ENCODE measurements at places on chromosomes 16 and 17. TPM values are rescaled to one million over a fixed set of nuclear protein-coding genes. Genes with fewer than 3 reads are reported as not detected.

GRCh38 chr16:67967183-67967957, 1.1 kb downstream of the SLC12A4 start:
- H3K27me3 ChIP-seq = peaks cover 5% of the 10 kb centered on the region
- peak overlapping the region; percentile 92 for H3K27ac ChIP-seq
- H3K4me1 ChIP-seq = peaks cover 44% of the 10 kb centered on the region
- DNase-seq = no peak
- peaks cover 12% of the 10 kb centered on the region for H3K36me3 ChIP-seq
- H3K4me3 ChIP-seq = peak overlapping the region; percentile 97

Gene RAB11FIP4
- total RNA-seq = 47.3 TPM

GRCh38 chr16:24717411-24717810, 12.0 kb upstream of the TNRC6A start:
- H3K27me3 ChIP-seq = no peaks in the 10 kb centered on the region
- no peaks in the 10 kb centered on the region for H3K4me1 ChIP-seq
- H3K4me3 ChIP-seq = no peak overlapping the region
- H3K36me3 ChIP-seq = peaks cover 3% of the 10 kb centered on the region
- H3K27ac ChIP-seq = no peak overlapping the region
- no peak for DNase-seq

- H3K36me3 ChIP-seq = 0 out of 2 replicates have a peak, but pooled peaks cover 2% of the 10 kb centered on the region
- no peaks in the 10 kb centered on the region for H3K27me3 ChIP-seq
- H3K27ac ChIP-seq = peak overlapping the region; percentile 60
- peaks cover 46% of the 10 kb centered on the region for H3K4me1 ChIP-seq
- no peak overlapping the region for H3K4me3 ChIP-seq
Observed at GRCh38 chr17:79994602-79995001, 41.1 kb downstream of the TBC1D16 start.

GRCh38 chr17:7884581-7885366, 3.8 kb upstream of the CHD3 start:
- no peak overlapping the region for H3K27ac ChIP-seq
- H3K27me3 ChIP-seq = no peaks in the 10 kb centered on the region
- peak overlapping the region; percentile 54 for H3K4me3 ChIP-seq
- H3K36me3 ChIP-seq = no peaks in the 10 kb centered on the region

GRCh38 chr16:35431829-35432663, 1972.6 kb downstream of the TP53TG3F start:
- DNase-seq = peak; percentile 19
- no peaks in the 10 kb centered on the region for H3K4me1 ChIP-seq
- H3K27ac ChIP-seq = no peak overlapping the region
- H3K4me3 ChIP-seq = no peak overlapping the region

GRCh38 chr16:346587-346986, 5.9 kb downstream of the AXIN1 start:
- H3K4me3 ChIP-seq = no peak overlapping the region
- H3K27ac ChIP-seq = peak overlapping the region; percentile 57
- H3K4me1 ChIP-seq = peaks cover 17% of the 10 kb centered on the region
- H3K36me3 ChIP-seq = peaks cover 51% of the 10 kb centered on the region

DNA sequence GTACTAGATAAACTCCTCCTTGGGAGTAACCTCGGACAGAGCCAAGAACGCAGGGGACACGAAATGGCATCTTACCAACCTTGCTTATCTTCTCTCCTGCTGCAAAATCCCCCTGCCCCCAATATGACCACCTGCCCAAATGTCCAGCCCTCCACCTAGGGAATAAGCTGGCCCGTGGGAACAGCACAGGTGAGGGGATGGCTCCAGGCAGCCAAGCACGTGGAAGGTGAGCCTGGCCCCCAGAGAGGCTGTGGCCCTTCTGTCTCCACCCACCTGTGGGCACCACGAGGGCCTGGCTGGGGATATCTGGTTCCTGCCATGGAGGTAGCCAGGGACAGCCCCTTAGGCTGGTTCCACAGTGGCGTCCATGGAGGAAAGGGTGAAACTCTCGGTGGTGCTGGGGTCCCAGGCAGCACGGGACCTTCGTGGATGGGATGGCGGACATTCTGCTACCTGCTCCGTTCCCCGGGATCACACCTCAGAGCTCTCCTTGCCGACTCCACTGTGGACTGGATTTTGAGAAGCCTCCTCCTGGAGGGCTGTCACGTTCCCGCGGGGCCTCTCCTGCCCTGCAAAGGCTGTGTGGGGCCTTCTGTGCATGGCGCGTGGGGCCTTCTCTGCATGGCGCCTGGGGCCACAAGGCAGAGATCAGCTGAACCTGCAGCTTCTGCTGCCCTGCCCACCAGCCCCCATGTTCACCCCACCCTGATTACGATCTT, 388.5 kb upstream of the TNRC6C start:
- no peak overlapping the region for H3K4me3 ChIP-seq
- H3K36me3 ChIP-seq = no peaks in the 10 kb centered on the region
- DNase-seq = no peak
- H3K27ac ChIP-seq = no peak overlapping the region
- H3K4me1 ChIP-seq = peaks cover 12% of the 10 kb centered on the region

DNA sequence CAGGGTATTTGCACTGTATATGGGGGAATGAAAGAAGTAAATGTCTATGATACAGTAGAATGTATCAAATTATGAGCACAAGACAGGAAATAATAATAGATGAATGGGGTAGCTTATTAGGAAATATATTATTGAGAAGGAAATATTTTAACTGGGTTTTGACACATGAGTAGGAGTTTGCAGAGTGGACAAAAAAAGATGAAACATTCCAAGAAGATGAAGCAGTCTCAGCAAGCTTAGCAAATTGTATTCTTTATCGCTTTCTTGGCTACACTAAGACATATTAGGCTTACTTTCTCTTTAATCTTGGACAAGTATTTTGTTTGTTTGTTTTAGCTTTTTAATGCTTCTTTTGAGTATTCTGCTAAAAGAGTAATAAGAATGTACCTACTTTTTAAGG, 1.3 kb upstream of the KRTAP4-9 start:
- H3K27me3 ChIP-seq = no peaks in the 10 kb centered on the region
- peaks cover 62% of the 10 kb centered on the region for H3K4me1 ChIP-seq

GRCh38 chr16:86580063-86580790, 1.9 kb downstream of the FOXL1 start:
- H3K27me3 ChIP-seq = peaks cover 83% of the 10 kb centered on the region
- H3K4me3 ChIP-seq = peak overlapping the region; percentile 82
- H3K36me3 ChIP-seq = no peaks in the 10 kb centered on the region
- H3K4me1 ChIP-seq = peaks cover 30% of the 10 kb centered on the region
- no peak for DNase-seq

Gene TP53TG3
- total RNA-seq = not detected

DNA sequence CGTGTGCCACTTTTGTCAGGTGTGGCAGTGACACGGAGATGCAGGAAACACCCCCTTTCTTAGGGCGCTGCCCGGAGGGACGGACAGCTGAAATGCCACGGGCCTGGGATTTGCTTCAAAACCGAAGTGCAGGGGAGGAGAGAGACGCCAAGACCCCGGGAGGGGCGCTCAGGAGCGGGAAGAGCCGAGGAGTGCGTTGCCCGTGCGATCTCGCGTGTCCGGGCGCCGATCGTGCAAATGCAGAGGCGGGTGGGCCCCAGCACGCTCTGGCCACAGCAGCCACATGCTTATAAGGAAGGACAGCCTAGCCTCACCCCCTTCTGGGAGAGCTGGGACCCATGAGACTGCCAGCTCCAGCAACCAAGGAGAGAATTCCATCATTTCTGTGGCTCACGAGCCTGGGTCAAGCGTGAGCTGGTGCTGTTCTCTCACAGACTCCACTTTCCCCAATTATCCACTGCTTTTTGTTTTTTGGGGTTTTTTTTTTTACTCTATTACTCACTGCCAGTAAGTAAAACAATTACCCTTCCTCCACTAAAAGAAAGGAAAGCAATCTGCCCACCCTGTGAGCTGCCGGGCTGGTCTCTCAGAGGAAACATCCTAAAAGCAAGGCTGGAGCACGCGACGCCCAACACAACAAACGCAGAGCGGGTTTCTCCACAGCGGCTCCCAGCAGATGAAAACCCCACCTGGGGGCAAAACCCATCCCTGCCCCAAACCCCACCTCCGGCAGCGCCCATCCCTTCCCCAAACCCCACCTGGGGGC, 27.2 kb upstream of the C16orf95 start:
- no peak for DNase-seq
- H3K27ac ChIP-seq = peak overlapping the region; percentile 89
- H3K4me1 ChIP-seq = peaks cover 15% of the 10 kb centered on the region
- H3K4me3 ChIP-seq = no peak overlapping the region
- H3K36me3 ChIP-seq = peaks cover 14% of the 10 kb centered on the region

Gene PSME3
- 141 TPM for total RNA-seq

DNA sequence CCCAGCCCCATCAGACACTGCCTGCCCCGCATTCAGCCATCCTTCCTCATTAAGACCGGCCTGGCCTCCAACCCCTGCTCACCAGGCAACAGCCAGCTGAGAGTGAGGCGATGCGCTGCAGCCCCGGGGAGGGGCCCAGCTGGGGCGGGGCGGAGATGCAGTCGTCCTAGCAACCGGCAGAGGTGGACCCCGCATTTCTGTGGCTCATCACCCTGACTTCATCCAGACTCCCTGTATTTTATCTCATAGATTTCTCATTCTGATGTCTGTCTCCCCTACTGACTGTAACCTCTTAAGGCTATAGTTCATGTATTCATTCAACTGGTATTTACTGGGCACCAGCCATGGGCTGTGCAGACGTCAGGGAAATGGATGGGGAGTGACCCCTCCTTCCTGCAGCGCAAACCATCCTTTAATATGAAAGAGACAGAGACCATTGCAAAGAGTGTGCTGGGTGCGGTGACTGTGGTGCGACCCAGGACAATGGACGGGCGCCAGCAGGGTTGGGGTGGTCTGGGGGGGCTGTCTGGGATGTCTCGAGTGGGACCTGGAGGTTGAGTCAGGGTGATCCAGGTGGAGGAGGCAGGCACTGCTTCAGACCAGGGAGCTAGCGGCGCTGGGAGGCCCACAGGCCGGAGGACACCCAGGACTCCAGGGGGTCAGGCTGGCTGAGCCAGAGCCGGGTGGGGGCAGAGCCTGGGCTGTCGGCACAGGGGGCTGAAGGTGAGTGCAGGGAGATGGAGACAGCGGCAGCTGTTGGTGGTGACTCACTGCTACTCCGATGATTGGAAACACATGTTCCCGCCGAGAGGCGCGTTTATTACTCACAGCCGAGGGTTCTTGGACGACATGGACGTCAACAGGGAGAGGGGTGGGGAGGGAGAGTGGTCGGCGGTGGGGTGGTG, 10.5 kb upstream of the TIMP2 start:
- H3K27ac ChIP-seq = no peak overlapping the region
- no peak overlapping the region for H3K4me3 ChIP-seq
- H3K27me3 ChIP-seq = no peaks in the 10 kb centered on the region
- DNase-seq = no peak

Gene TEX14
- total RNA-seq = 1.4 TPM

- peaks cover 15% of the 10 kb centered on the region for H3K4me1 ChIP-seq
- H3K27ac ChIP-seq = no peak overlapping the region
- no peak overlapping the region for H3K4me3 ChIP-seq
- H3K36me3 ChIP-seq = no peaks in the 10 kb centered on the region
- DNase-seq = no peak
Observed at GRCh38 chr16:49457196-49457595, 83.6 kb downstream of the C16orf78 start.

DNA sequence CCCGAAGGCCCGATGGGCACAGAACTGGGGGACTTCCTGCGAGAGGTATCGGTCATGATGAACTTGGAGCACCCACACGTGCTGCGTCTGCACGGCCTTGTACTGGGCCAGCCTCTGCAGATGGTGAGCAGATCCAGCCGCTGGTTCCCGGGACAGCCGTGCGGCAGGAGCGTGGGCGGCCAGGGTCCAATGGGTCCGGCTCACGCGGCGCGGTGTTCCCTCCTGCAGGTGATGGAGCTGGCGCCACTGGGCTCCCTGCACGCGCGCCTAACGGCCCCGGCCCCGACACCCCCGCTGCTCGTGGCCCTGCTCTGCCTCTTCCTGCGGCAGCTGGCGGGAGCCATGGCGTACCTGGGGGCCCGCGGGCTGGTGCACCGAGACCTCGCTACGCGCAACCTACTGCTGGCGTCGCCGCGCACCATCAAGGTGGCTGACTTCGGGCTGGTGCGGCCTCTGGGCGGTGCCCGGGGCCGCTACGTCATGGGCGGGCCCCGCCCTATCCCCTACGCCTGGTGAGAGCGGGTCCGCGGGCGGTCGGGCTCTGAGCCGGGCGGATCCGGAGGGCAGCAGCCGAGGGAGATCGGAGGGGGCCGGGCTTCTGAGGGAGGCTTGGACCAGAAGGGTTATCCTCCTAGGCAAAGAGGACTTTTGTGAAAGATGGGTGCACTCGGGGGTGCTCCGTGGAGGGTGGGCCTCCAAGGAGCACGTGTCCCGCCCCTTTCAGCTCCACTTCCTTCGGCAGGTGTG, 3.0 kb downstream of the TNK1 start:
- no peak overlapping the region for H3K27ac ChIP-seq
- H3K36me3 ChIP-seq = peaks cover under 1% of the 10 kb centered on the region
- peaks cover 26% of the 10 kb centered on the region for H3K4me1 ChIP-seq
- peaks cover 45% of the 10 kb centered on the region for H3K27me3 ChIP-seq
- peak overlapping the region; percentile 58 for H3K4me3 ChIP-seq

Gene SLC9A5
- total RNA-seq = 10.3 TPM

Gene KRT31
- total RNA-seq = not detected

Gene USP36
- total RNA-seq = 74.0 TPM

Gene TAC4
- not detected for total RNA-seq

DNA sequence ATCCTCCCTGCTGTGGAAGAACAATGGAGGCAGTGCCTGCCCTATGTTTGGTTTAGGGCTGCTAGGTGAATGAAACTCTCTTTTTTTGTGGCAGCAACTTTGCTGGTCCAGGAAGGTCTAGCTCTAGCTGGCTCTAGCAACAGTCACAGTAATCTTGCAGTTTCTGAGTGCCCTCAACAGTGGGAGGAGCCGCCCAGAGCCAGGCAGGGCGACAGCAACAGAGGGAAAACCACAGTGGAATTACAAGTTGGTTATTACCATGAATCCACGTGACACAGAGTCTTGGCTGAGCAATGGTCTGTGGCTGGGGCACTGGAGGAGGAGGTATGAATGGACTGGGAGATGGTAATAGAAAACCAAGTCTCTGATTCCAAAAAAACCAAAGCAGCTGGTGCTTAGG, 10.3 kb downstream of the HSPB9 start:
- peak overlapping the region; percentile 62 for H3K27ac ChIP-seq
- no peaks in the 10 kb centered on the region for H3K27me3 ChIP-seq
- H3K4me1 ChIP-seq = peaks cover 39% of the 10 kb centered on the region
- peaks cover 17% of the 10 kb centered on the region for H3K36me3 ChIP-seq
- H3K4me3 ChIP-seq = no peak overlapping the region

GRCh38 chr16:86892509-86892908, 314.2 kb downstream of the FOXL1 start:
- no peak overlapping the region for H3K27ac ChIP-seq
- H3K36me3 ChIP-seq = no peaks in the 10 kb centered on the region
- H3K27me3 ChIP-seq = no peaks in the 10 kb centered on the region
- DNase-seq = no peak
- peaks cover 17% of the 10 kb centered on the region for H3K4me1 ChIP-seq

- DNase-seq = no peak
- peaks cover 12% of the 10 kb centered on the region for H3K36me3 ChIP-seq
- H3K27me3 ChIP-seq = peaks cover 3% of the 10 kb centered on the region
- H3K4me3 ChIP-seq = no peak overlapping the region
Observed at GRCh38 chr16:17963185-17963836, 373.2 kb downstream of the NPIPA8 start.

Gene GPR179
- total RNA-seq = 0.46 TPM

Gene WFIKKN1
- total RNA-seq = 17.3 TPM

GRCh38 chr16:81633147-81633619, 145.9 kb upstream of the PLCG2 start:
- no peaks in the 10 kb centered on the region for H3K27me3 ChIP-seq
- DNase-seq = peak; percentile 65
- no peak overlapping the region for H3K4me3 ChIP-seq
- no peaks in the 10 kb centered on the region for H3K36me3 ChIP-seq

GRCh38 chr16:53946746-53947386, 242.9 kb downstream of the FTO start:
- no peak overlapping the region for H3K27ac ChIP-seq
- no peaks in the 10 kb centered on the region for H3K36me3 ChIP-seq
- DNase-seq = no peak
- H3K4me3 ChIP-seq = no peak overlapping the region
- H3K27me3 ChIP-seq = no peaks in the 10 kb centered on the region
